ENCODE measurements at places on chromosomes 12 and 14.

- no peak for DNase-seq
Observed at GRCh38 chr14:89228921-89229639, 188.0 kb downstream of the FOXN3 start.

GRCh38 chr12:28096649-28097048 is 93.6 kb upstream of the CCDC91 start:
- no peak for DNase-seq

GRCh38 chr12:130796985-130797686 is 41.9 kb downstream of the STX2 start:
- peak; percentile 68 for DNase-seq

DNA sequence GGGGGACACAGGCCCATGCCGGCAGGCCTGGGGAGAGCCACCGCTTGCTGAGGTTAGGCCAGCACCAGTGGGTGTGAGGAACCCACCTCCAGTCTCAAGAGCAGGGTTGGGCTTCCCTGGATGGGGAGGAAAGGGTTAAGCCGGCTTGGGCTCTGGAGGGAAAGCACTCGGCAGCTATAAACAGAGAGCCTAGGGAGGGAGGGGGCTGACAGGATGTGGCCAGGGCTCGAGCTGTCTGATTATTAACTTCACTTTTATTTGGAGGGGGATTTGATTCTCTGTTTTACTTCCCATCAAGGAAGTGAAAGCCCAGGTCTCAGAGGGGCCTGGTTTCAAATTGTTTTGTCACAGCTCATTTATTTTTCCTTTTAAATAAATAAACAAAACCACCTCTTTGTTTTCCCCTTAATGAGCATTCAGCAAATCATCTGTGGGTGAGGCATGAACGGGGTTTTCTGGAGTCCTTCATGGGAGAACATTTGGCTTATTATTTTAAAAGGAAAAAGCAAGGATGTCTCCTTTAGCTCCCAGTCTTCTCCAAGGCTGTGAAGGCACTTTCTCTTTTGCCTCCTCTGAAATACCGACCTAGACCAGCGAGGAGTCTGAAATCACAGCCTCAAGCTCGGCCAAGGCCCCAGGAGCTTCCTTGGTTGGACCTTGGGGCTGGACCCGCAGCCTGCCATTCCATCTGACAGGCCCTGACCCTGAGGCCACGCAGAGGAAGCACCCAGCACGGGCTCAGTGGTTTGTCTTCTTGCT is 21.9 kb upstream of the ZFP36L1 start:
- DNase-seq, result peak; percentile 51

DNA sequence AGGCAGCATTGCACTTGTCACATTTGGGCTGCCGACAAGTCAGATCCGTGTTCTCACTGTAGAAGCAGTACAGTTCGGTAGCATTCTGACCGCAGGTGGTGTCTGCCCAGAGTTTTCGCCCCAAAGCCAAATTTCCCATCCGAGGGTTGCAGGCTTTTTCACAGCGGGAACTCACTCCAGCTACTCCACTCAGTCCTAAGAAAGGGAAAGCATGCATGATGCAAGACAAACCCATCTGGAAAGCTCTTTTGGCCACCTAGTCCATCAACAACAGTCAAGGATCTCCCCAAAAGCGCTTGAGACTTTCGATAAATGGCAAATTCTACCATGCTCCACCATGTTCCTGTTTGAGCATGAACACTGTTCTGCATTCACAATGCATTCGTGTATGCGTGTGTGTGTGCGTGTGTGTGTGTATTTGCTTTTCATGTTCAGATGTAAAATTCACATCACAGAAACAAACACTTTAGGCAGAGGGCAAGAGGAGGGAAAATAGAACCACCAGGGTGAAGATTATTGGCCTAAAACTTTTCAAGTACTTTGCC is 3.2 kb downstream of the NTN4 start:
- no peak for DNase-seq

GRCh38 chr12:62146318-62146717 is 113.9 kb upstream of the USP15 start:
- DNase-seq, result no peak

DNA sequence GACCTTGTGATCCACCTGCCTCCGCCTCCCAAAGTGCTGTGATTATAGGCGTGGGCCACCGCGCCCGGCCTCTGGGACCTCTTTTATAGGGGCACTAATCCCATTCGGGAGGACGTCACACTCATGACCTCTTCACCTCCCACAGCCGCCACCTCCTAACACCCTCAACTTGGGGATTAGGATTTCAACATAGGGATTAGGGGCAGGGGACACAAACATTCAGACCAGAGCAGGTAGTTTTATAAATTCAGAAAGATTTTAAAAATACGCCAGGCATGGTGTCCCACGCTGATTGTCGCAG is 49.4 kb downstream of the TPCN1 start:
- no peak for DNase-seq

- DNase-seq, result no peak
Observed at GRCh38 chr12:51374361-51374760, 16.8 kb downstream of the GALNT6 start.

DNA sequence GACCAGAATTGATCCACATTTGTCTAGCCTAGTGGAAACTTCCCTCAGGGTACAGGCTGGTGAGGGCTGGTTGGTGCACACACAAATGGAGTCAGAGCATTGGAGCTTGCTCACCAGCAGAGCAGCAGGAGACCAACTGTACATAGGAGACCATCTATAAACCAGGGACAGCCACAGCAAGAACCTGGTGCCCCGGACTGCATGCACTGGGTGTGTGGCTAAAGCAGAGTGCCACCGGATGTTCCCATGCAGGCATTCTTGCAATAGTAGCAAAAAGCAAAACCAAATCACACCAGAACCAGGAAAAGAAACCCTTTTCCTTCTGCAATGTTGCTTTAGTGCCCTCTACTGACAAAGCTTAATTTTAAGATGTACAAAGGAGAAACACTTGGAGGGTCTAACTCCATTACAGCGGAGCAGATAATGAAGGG is 136.4 kb downstream of the MDGA2 start:
- DNase-seq, result no peak

- DNase-seq, result no peak
Observed at GRCh38 chr14:32005628-32006027, 71.5 kb upstream of the ARHGAP5 start.

DNA sequence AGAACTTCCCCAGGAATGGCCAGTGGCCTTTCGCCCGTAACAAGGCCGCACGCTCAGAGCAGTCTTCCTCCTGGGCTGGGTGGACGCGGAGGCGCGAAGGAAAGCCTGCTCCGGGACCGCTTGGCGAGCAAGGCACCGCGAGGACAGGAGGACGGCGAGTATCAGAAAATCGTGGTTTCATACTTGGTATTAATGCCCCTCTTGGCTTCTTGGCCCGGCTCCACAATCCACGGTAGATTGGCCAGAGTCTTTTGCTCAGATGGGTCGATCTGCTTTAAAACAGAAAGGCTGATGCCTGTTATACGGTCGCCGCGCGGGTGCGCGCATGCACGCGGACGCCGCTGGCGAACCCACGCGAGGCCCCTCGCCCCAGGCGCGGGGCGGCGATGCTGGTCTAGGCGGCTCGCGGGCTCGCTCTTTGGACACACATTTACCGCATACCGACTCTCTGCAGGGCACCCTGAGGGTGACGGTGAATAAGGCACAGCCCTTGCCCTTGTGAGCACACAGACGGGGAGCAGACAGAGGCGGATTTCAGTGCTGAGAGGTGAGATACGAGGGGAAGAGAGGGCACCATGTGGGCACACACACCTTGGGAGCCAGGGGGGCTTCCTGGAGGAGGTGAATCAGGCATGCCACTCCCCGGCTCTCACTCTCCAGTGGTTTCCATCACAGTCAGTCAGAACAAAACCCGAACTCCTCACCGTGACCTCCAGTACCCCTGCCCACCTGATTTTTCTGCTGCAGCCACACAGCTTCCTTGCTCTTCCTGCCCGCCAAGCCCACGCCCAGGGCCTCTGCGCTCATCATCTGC is 100.7 kb downstream of the APAF1 start:
- DNase-seq, result no peak

GRCh38 chr14:20834899-20835298 is 32.3 kb upstream of the RNASE1 start:
- DNase-seq, result no peak

DNA sequence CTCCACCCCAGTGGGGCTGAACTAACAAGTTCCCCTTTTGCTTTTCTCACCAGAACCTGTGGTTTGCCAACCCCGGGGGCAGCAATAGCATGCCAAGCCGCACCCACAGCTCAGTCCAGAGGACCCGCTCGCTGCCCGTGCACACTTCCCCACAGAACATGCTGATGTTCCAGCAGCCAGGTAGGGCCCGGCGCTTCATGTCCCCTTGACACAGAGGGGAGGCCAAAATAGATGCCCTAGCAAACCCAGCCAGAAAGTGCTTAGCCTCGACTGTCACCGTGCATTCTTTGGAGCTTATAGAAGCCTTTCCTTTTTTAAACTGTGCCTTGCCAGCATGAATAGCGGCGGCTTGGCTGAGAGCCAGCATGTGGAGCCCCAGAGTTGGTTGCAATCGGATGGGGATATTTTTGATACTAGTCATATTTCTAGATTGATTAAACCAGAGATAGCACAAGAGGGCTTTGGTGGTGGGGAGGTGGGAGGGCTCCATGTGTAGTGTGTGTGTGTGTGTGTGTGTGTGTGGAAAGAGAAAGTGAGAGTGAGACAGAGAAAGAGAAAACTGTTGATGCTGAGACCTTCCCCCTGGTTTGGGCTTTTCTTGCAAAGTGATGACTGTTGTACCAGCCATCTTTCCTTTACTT is 126.1 kb downstream of the GCH1 start:
- DNase-seq, result peak; percentile 9

GRCh38 chr12:82182601-82183190 is 175.5 kb downstream of the CCDC59 start:
- DNase-seq, result no peak

- no peak for DNase-seq
Observed at GRCh38 chr12:66103016-66103913, 27.3 kb downstream of the LLPH start.

DNA sequence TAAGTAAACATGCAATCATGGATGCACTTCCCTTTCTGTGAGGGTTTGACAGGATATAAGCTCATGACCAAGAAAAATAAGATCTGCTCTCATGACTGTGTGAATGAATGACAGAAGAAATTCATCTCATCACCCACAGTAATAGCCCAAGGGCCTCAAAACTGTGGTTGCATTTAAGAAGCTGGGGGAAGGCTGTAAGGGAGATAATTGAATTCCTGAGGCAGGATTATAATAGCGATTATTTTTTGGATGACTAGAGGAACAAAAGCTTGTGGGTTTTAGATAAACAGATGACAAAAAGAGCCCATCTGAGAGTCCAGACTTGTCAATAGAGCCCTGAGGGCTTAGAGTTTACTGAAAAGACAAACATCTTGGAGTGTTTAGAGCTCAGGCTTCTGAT is 161.2 kb downstream of the NTF3 start:
- DNase-seq, result no peak

DNA sequence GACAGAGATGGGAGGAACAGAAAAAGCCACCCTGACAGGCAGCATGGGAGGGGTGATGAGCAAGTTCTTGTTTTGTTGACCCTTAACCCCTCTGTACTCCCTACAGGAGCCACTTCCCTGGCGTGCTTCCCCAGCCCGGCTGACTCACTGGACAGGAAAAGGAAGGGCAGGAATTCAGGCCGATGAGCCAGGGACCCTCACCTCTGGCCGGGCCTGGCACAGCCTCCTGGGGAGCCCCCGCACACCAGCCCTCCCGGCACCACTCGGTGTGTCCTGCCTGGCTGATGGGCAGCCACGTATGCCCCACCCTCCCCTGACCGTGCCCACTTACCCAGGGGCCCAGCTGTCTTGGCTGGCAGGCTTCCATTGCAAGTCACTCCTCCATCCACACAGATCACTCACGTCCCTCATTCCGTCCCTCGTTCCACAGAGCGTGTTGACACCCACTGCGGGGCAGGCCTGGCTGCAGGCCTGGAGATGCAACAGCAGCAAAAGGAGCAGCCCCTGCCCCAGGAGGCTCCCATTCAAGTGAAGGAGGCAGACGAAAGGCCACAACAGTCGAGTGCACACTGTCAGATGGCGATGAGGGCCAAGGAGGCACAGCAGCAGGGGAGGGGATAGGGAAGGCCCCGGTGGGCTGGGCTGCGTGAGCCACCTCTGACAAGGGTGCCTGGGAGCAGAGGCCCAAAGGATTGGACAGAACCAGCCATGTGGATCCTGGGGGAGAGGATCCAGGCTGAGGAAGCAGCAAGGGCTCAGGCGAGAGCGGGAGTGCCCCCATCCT is 19.7 kb upstream of the CD9 start:
- DNase-seq, result no peak

GRCh38 chr12:69163681-69164362 is 75.5 kb upstream of the CPSF6 start:
- DNase-seq, result no peak

- no peak for DNase-seq
Observed at GRCh38 chr14:52735921-52736489, 6.0 kb downstream of the STYX start.

DNA sequence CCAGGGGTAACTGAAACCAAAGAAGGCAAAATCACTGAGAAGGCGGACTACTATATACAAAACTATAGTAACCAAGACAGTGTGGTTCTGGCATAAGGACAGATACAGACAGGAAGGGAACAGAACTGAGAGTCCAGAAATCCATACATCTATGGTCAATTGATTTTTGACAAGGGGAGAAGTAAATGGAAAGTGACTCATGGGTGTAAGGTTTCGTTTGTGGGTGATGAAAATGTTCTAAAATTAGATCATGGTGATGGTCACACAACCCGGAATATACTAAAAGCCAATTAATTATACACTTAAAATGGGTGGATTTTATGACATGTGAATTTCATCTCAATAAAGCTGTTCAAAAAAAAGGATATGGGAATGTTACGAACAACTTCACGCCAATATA is 18.7 kb downstream of the ANGEL1 start:
- DNase-seq, result no peak

DNA sequence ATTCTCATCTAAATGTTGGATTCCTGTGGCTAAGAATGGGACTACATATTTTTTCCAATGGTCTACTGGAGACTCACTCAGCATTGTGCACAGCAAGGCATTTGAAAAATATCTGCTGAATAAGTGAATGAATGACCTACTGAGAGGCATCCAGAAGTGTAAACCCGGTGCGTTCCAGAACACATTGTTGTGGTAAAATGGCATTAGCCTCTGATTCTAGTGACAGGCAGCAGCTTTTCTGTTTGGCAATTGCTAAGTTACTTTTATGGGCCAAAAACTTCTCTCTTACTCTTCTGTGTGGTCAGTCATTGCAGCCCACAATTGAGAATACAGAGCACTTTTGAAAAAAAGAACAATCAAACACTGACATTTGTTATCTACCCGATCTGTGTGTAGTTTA is 36.5 kb downstream of the WIF1 start:
- DNase-seq, result no peak

DNA sequence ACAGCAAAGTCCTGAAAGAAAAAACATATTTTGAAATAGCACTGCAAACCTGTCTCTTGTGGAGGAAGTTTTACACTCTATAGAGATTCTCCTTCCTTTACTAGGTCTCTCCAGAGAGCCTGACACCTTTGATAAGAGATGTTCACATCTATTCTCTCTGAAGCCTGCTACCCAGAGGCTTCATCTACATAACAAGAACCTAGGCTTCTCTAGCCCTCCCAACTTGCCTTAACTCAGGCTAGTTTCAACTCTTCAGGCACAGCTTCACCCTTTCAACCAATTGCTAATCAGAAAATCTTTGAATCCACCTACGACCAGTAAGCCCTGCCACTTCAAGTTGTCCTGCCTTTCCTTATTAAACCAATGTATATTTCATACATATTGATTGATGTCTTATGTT is 60.6 kb downstream of the IFNG start:
- DNase-seq, result no peak

GRCh38 chr12:121466794-121467637 is 67.1 kb downstream of the RNF34 start:
- DNase-seq, result peak; percentile 84
